COR-L47 (cell line): ENCODE measurements at places on chromosomes 5 and 9.
A peak's percentile ranks its signal among the peaks of the same experiment; 100 is the strongest.

DNA sequence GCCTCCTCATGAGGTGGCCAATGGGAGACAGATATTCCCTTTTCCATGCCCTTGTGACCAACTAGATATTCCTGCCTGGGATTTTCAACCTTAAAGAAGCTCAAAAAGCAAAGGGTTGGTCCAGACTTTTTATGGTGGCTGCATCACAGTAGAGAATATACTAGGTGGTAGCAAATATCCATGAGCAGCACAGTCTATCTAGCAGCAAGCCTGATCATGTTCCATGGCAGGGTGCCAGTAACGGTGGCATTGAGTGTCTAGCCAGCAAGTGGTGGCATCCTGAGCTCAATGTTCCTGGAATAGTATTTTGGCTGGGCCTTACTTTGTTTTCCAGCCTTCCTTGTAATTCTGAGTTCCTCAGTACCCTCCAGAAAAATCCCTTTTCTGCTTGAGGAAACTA, 25.8 kb downstream of the CDC25C start:
- peak; percentile 68 for DNase-seq

- DNase-seq, result no peak
These were observed 162.5 kb downstream of the CD180 start for GRCh38 chr5:67033880-67034651.

GRCh38 chr5:75281716-75282465, 45.2 kb upstream of the ANKRD31 start:
- DNase-seq, result no peak

DNA sequence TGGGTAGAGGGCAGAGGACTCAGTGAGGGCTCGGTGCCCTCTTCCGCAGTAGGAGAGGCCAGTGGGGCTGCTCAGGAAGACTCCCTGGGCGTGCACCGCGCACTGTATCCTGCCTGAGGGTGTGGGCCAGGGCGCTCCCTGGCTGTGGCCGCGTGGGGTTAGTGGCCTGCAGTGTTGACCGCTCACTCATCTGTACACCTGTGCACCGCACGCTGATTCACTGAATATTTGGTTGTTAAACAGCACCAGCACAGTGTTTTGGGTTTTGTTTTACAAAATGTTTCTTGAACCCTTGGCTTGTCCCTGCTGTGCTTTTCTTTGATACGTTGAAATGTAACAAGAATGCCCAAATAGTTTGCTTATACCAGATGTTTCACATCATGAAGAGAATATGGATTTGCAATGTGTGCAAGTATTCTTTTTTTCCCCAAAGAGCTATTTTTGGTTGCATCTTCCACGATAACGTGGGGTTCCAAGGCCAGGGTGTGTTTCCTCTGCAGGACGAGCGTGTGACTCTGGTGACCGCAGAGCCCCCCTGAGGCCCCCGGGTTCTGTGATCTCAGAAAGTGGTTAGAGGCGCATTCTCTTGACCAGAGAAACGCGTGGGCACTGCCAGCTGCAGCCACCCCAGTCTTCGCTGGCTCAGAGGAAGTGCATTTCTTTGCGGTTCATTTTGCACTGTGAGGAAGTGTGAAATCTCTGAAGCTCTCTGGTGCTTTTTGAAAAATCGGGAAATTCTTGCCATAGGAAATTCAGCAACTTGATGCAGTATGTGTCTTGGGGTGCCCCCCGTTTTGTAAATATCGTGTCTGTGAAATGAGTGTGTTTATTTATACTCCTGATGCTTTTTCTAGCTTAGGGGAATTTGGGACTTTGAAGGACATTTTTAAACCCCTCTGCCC, 46.9 kb downstream of the AHRR start:
- DNase-seq, result no peak

GRCh38 chr9:116565986-116566385, 121.1 kb upstream of the TRIM32 start:
- no peak for DNase-seq

DNA sequence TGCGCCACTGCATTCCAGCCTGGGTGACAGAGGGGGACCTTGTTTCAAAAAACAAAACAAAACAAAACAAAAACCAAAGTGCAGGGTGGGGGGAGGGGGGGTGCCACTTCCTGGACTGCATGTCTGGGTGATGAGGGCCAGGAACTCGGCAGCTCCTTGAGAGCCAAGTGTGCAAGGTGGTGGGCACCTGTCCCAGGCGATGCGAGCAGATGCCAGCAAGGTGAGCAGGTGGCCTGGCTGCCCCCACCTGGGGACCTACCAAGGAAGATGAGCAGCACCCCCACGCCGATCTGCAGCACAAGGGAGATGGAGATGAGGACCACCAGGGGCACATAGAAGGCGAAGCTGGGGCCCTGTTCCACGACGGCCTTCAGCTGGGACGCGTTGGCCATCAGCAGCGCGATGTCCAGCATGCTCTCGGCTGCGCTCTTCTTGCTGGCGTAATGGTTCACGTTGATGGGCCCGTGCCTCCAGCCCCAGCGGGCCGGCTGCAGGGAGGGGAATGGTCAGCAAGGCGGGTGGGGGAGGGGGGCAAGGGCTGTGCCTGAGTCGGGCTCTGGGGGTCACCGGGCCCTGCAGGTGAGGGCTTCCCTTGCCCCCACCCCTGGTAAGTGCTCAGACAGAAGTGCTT, 7.8 kb downstream of the NINJ1 start:
- DNase-seq, result no peak

DNA sequence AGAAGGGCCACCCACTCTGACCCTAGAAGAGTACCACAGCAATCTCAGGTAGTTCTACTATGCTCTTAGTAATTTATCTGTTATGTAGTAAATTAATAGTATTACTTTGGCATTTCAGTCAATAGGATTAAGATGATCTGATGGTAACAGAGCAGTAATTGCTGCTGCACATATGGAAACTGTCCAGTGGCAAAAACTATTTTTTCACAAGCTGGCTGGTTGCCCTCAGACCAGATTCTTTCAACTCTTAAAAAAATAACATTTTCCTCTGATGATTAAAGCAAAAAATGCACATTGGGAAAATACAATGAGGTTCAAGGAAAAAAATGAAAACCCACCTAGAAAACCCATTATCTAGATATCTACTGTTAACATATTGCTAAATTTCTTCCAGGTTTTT, 19.7 kb downstream of the GLRA1 start:
- no peak for DNase-seq
